ENCODE measurements at places on chromosomes 1 and 21.

DNA sequence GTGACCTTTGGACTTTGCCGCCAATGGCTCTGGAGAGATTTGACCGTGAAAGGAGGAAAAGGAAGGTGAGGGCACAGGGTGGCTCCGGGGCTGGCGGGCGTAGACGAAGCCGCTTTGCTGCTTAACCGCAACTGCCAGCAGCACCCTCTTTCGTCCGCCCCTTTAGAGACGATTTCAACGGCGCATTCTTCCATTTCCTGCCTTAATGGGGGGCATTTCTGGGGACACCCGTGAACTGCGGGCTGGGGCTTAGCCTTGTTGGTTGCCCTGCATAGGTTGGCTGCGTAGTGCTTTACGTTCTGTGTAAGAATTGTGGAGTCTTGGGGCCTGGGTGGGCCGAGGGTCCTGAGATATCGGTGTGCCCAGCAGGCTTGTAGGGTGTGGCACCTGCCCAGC is 6.7 kb upstream of the NPHP4 start:
- DNase-seq = no peak

DNA sequence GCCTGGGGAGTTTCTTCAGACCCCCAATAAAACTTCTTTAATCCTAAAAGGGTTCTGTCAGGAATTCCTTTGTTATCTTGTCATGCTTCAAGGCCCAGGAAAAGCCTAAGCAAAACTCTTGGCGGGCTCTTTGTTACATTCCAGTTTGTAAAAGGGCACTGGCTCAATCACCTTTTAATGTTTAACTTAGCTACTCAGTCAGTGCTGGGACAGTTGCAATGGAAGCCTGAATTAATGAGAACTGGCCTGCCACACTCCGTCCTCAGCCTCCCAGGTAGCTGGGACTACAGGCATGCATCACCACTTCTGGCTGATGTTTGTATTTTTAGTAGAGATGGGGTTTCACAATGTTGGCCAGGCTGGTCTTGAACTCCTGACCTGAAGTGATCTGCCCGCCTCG is 21.3 kb upstream of the ASB17 start:
- DNase-seq = no peak

GRCh38 chr1:65431111-65431705 is 10.7 kb downstream of the LEPR start:
- no peak for DNase-seq

- DNase-seq = no peak
These were observed 357.8 kb upstream of the SGIP1 start for GRCh38 chr1:66176012-66176715.

- DNase-seq = no peak
These were observed 41.6 kb downstream of the NUAK2 start for GRCh38 chr1:205279986-205280385.

DNA sequence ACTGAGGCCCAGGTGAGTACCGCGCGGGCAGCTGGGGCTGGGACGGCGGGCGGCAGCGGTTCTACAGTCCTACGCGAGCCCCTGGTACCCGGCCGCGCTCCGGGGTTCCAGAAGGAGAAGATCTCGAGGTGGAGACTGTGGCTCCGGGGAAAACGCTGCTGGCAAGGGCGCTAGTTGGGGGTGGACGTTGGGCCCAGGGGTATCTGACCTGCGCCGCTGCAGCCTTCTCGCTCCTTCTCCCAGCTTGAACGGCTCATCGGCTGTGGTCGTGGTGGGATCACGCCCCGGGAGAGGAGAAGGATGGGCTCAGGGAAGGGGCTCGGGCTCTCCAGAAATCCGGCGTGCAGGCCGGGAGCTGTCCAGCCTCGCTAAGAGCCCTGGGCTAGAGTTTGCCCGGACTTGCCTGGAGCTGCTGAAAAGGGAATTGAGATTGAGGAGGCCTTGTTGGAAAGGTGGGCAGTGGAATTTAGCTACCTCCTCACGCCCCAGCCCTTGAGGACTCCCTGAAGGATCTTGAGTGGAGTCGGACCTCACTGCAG is 1.1 kb upstream of the POU3F1 start:
- DNase-seq = no peak

- DNase-seq = no peak
These were observed 4.2 kb downstream of the RAP1GAP start for GRCh38 chr1:21664806-21665588.

DNA sequence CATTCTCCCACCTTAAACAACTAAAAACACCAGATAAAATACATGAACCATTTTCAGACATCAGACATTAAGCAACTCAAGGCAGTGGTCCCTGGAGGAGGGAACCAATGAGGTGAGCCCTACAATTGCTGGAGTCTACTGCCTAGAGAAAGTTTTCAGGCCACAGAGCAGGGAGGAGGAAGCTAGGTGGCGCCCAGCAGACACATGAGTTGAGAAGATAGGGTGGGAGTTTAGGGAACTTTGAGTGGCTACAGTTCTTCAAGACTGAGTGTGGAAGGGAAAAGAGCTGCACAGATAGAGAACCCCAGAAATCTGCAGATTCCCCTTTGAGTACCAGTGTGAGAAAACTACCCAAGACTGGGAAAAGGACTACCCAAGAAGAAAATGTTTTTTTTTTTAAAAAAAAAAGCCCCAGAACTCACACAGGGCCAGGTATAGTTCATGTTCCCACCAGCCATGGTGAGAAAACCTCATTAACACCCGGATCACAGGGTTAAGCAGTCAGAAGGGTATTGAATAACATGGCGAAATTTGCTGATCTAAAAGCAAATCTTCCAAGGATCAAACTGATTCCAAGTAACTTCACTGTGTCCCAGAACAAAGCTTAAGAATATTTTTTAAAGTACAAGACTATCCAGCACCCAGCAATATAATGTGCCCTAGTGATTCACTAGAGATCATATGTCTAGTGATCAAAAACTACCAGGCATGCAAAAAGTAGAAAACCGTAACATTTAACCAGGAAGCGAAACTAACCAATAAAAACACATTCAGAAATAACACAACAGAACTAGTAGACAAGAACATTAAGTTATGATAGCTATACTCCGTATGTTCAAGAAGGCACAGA is 12.0 kb downstream of the ALDH9A1 start:
- no peak for DNase-seq

DNA sequence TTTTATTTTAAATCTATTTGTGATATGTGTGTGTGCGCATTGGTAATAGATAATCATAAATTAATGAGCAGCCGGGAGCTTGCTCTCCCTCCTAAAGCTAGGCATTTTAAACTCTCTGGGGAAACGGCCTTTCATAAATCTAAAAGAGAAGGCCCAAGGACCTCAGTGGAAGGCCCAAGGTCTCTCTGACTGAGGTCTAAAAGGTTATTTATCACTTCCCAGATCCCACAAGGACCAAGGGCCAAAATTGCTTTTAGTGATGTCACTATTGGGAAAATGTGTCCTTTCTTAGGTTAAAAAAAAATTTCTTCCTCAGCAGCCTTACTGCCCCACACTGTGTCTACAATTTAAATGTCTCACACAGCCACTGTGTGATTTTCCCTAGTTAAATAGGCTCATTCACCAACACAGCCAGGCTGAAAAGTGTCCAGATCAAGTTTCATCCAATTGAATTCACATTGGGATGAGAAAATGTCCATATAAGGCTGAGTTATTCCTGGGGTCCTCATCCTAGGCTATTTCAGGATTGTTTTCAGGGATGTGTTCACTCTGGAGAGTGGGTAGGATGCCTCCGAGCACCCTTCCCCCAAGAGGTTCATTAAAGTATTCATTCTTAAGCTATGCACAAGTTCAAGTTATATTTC is 46.1 kb downstream of the SLC44A3 start:
- no peak for DNase-seq

DNA sequence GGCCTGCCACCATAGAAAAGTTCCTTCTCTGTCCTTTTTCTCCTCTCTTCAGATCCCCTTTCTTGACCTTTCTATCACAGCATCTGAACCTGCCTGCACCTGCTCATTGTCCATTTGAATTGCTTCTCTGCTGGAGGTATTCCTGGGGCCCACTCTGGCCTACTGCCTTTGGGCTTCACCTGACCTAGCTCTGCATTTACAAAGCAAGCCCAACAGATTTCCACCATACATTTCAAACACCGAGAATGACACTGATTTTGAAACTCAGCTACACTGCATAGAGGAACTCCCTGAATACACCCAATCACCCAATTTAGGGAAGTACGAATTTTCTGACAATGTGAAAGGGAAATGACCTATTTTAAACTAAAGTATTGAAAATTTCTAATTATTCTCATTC is 284.5 kb upstream of the USP25 start:
- no peak for DNase-seq
